Dermis blood vessel endothelial cell (primary cell): ENCODE measurements at places on chromosomes 11 and 22. TPM values are rescaled to one million over a fixed set of nuclear protein-coding genes. Genes with fewer than 3 reads are reported as not detected.

The RAG2 gene
- total RNA-seq = not detected in 2 replicates

- DNase-seq = no peak
Measured at GRCh38 chr11:117387992-117388755, 60.5 kb downstream of the CEP164 start.

DNA sequence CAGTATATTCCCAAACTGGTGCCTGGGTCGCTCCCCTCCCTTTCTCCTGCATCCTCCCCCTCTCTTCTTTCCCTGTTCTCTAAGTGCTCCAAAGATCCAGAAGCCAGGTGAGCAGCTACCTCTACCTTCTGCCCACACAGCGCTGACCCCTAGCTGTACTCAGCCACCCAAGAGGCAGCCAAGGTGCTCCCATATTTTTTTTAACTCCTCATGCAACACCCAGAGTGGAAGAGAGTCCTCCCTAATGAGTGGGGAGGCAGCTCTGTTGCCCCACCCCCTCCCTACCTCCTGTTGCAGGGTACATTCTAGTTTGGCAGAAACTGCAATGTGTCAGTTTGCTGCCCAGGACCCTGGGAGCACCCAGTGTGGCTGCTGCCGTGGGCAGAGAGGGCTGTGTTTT is 40.2 kb downstream of the RPL27A start:
- no peak for DNase-seq

The CDC45 gene
- total RNA-seq = 12.4 and 35.3 TPM in 2 replicates

DNA sequence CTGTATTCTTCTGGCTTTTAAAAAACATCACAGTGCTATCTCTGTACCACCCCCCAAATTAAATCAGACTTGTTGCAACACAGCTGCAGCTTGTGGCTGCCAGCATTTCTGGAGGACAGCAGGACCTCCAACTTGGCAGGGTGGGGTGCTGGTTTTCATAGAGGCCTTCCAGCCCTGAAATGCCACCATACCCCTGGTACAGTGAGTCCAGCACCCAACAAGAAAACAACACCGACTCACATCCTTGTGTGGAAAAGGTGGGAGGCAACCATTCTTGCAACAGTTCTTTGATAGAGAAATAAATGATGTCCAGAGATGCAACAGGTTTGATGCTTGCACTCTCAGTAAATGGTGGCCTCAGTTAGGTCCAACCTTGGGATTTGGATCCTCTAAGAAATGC is 96.0 kb downstream of the ABTB2 start:
- no peak for DNase-seq

DNA sequence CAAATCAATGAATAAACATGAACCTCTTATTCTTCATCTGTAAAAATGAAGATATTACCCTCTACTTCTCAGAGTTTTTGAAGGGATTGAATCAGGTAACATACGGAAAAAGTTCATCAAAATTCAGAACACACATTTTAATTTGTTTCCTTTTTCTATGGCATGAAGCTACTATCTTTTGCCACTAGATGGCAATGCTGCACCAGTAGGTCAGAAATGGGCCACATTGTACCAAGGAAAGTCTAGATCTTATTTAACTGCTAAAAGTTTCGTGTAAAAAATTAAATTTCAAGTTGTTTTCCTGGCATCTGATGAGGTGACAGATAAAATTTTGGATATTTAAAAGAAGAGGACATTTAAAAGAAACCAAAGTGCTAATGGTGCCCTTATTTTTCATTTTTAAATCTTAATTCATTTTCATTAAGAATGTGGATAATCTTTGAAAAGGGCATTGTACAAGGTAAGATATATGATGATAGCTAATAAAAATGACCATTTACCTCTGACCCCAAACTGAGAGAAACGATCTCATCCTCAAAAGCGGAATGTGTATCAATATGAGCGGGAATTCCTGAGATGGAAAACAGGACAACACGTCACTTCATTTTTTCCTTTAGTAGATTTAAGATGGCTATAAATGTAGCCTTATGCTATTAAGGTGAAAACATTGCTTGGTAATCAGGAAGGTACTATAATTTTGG is 16.1 kb downstream of the ALKBH8 start:
- DNase-seq = peak; percentile 76

DNA sequence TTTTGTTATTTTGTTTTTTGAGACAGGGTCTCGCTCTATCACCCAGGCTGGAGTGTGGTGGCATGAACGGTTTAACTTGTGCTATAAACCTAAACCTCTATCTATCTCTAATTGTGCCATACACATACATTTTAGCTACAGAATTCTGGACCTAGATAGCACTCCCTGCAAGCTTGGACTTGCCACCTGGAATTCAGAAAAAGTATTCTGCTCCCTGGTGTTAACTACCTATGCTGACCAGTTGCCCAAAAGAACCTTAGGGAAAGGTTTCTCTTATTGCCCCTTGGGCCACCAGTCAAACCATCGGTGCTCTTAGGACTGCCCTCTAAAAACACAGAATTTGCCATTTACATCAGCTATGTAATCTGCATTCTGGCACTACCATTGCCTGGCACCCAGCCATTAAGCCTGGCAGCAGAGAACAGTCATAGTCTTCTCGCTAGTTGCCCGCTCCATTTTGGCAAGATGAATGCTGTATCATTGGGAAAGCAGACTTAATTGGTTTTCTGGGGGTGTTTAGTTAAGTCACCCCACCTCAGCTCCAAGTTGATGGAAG is 55.3 kb downstream of the ETS1 start:
- DNase-seq = no peak

DNA sequence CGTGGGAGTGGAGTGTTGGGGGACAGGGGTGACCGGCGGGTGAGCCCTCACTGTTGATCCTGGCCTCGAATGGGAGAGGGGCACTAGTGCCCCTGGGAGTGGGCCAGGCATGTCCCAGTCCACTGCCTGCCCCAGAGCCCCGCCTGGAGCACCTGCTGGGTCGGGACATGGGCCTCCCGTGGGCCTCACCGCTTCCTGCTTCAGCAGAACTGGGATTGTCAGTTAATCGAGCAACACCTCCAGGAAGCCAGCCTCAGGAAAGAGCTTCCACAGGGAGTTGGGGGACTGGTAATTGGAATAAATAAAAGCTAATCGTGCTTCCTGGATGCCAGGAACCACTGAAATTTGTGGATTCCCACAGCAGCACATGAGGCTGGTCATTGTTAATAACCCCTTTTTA is 43.8 kb downstream of the PARVB start:
- peak; percentile 59 for DNase-seq

DNA sequence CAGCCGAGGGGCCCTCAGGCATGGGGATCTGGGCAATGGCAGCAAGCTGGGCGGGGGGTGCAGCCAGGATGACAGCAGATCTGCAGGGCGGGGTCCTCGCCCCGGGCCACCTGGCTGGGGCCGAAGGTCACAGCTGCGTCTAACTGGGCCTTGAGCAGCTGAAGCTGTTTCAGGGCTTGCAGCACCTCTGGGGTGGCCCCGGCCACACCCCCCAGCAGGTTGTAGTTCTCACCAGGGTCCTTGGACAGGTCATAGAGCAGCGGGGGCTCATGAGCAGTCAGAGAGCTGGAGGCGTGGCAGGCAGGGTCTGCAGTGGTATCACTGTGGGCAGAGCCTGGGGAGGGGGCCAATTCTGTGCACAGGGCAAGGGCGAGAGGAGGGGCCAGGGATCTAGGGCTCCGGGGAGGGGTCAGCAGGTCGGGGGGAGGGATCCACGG is 2.8 kb downstream of the ARSA start:
- DNase-seq = no peak

DNA sequence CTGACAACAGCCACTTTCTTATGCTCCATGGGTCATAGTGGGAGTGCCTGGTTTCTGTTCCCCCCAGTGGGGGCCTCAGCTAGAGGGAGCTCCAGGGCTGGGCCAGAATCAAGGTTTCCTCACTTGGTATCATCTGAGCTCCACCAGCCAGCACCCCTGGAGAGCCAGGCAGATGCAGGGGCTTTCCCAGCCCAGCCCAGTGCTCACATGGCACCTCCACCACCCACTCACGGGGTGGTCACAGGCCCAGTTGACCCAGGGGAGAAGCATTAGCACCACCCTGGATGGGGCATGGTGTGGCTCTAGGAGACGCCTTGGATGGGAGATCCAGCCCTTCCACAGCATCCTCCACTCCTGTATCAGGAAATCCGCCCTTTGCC is 24.1 kb upstream of the WNT7B start:
- DNase-seq = no peak

DNA sequence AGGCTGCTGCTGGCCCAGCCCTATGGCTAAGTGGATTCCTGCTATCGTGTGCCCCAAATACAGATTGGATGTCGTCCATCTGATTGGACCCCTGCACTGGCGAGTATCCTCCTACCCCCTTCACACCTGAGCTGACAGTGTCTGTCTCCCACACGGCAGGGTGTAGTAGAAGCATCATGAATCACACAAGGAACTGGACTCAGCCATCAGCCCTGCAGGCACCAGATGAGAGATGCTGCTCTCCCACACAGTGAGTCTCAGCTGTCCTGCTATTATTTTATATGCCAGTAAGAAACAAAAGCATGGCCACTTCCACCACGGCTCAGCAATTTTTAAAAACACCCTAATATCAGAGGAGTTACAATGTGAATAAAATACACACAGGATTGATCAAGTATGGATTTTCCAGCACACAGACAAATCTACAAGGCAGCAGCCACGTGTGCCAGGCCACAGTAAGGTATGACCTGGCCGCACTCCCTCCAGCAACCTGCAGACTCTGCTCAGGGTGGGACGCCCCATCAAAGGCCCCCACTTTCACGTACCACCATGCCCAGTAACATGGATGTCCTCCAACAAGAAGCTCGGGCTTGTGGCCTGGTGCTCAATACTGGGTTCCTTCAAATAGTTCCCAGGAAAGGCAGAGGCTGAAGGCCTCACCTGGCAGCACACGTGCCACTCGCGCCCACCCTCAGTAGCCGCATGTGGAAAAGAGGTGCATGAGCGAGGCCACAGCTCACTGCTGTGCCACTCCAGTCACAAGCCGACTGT is 16.4 kb upstream of the SLC25A1 start:
- DNase-seq = no peak

DNA sequence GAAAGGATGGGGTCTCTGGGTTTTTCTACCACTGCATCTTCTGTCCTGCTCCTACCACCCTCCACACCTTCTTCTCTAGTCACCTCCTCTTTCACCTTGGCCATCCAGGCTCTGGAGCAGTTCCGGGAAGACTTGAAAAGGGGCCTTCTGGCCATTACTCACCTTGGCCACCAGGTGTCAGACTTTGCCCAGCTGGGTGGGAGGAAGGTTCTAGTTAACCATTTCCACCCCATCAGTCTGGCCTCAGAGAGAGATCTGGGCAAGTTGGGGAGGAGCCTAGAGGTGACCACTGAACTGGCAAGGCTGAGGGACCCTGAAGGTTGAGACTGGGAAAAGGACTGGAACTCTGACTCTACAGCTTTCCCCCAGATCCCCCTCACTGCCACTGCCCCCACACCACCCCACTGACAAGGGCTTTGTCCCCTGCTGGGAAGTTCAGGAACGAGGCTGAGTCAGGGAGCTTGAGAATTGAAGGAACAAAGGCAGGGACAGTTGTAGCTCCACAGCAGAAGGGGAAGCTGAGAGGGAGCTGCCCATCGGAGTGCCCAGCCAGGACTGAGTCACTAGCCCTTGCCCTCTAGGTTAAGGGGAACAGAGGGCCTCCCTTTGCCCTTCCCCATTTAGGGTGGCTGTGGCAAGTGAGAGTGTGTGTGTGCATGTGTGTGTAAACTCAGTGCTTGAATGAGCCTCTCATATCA is 3.7 kb upstream of the POLD4 start:
- DNase-seq = peak; percentile 87

- DNase-seq = no peak
Measured at GRCh38 chr11:111352231-111352746, 26.8 kb downstream of the POU2AF1 start.

- DNase-seq = no peak
Measured at GRCh38 chr11:92154611-92155010, 70.0 kb upstream of the FAT3 start.

- DNase-seq = no peak
Measured at GRCh38 chr11:64717268-64717578, 5.8 kb downstream of the NRXN2 start.

- DNase-seq = no peak
Measured at GRCh38 chr11:87572881-87573280, 535.1 kb downstream of the TMEM135 start.

GRCh38 chr11:134727204-134727603 is 315.2 kb upstream of the B3GAT1 start:
- DNase-seq = no peak

DNA sequence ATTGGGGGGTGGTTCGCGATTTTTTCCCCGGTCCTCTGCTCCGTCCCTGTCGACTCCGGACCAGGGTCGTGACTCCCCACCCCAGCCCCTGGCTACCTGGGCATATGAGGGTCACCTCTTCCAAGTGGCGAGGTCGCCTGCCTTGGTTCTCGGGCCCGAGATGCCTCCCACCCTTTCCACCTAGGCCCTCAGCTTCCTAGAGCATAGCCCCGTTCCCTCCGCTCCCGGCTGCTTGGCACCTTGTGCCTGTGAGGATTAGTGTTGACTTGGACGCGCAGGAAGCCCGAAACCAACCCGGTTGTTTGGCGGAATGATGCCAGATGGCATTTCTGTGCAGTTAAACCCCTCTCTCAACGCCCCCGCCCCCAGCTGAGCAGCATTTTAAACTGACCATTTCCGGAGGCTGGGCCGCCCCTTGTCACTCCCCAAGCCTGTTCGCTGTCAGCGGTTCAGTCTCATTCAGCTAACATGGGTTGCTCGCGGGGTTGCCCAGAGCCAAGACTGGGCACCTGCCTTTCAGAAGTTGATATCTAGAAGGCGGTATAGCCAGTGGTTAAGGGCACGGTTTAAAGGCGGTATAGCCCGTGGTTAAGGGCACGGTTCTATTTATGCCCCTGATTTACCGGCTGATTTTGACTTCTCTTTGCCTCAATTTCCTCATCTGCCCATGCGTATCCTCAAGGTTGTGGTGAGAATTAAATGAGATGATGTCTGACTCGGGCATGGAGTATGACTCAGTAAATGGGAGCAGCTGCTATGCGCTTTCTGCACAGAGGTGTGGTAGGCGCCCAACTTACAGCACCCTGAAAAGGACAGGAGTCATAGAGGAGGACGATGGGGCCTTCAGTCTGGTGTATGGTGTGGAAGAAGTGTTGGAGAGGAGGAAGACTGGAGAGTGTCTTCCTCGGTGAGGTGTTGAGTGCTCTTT is 639 bp downstream of the INCENP start:
- peak; percentile 59 for DNase-seq

DNA sequence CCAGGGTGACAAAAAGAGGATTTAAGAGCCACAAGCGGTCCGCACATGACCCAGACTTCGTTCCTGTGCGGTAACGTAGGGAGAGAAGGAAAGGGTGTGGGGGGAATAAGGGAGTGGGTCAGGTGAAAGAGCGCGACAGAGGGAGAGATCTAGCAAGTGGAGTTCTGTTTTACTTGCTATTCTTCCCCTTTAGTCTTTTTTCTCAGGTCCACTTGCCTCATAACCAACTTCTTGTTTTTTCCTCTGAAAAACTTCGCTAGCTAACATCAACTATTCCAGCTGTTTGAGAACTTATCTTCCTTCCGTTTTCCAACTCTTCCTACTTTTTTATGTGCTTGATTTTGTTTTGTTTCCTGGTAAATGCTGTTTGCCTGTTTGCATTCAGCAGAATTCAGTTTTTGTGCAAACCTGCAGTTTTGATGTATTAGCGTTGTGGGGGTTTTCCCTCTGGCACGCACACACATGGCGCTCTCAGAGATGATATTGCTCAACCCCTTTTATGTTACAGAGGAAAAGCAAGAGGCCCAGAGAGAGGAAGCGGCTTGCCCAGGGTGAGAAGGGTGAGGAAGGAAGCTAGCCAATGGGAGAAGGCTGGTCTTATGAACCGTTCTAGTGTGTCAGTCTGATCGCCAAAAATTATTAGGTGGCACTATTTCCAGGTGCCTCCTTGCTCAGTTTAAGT is 592 bp upstream of the CTSC start:
- DNase-seq = peak; percentile 62

- DNase-seq = peak; percentile 81
Measured at GRCh38 chr11:35923452-35923851, 20.4 kb upstream of the LDLRAD3 start.
